ENCODE measurements at places on chromosomes 4 and X.

DNA sequence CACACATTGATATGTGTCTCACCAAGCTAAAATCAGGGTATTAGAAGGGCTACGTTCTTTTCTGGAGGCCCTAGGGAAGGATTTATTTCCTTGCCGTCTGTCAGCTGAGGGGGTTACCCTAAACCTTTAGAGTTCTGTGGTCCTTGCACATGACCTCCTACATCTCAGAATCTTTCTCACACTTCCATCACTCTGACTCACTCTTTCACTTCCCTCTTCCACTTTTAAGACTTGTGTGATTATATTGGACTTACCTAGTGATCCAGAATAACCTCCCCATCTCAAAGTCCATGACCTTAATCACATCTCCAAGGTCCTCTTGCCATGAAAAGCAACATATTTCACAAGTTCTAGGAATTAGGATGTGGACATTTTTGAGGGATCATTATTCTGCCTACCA is 53.6 kb upstream of the FUNDC1 start:
- DNase-seq, result no peak

GRCh38 chr4:17773135-17773698 is 8.2 kb downstream of the FAM184B start:
- no peak for DNase-seq

- no peak for DNase-seq
These were observed 5.1 kb downstream of the STARD8 start for GRCh38 chrX:68652326-68653170.

DNA sequence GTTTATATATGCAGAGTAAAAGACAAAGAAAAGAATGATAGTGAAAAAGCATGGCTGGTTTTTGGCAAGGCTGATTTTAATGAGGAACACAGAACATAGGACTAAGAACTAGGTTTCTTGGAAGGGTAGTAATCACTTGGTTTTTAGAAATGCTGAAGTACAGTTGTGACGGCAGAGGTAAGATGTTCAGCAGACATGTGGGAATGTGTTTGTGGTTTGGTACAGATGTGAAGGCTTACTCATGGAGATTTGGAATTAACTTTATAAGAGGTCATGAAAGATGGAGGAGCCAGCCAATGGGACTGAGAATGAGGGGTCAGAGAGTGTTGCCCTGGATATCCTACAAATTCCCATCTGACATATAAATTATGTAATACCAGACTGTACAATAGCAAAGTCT is 243.6 kb downstream of the NPFFR2 start:
- DNase-seq, result no peak

DNA sequence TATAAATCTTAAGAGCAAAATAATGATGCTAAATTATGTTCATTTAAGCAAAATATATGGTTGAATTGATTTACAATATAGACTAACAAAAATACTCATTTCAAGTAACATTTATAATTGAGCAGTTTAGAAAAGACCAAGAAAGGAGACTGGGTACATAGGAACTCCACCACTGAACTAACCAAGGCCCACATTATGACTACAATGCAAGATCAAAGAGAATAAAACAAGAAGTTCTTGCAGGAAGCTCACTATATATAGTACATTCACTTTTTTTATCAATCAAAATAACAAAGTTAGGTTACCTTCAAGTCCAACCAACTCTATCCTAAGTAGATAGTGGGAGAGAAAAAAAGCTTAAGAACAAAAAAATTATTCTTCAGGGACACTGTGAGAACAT is 8.0 kb downstream of the CHIC2 start:
- no peak for DNase-seq

GRCh38 chrX:153646620-153647373 is at the start of gene DUSP9:
Gene DUSP9 (plus strand): TSS chrX:153647203. CDS start chrX:153647954, 751 bp downstream.
- peak; percentile 47 for DNase-seq

GRCh38 chr4:121139533-121140222 is 24.4 kb downstream of the TNIP3 start:
- no peak for DNase-seq

- DNase-seq, result no peak
These were observed 93.4 kb downstream of the SPCS3 start for GRCh38 chr4:176413171-176413570.
